ENCODE measurements at places on chromosomes 7 and 10.

DNA sequence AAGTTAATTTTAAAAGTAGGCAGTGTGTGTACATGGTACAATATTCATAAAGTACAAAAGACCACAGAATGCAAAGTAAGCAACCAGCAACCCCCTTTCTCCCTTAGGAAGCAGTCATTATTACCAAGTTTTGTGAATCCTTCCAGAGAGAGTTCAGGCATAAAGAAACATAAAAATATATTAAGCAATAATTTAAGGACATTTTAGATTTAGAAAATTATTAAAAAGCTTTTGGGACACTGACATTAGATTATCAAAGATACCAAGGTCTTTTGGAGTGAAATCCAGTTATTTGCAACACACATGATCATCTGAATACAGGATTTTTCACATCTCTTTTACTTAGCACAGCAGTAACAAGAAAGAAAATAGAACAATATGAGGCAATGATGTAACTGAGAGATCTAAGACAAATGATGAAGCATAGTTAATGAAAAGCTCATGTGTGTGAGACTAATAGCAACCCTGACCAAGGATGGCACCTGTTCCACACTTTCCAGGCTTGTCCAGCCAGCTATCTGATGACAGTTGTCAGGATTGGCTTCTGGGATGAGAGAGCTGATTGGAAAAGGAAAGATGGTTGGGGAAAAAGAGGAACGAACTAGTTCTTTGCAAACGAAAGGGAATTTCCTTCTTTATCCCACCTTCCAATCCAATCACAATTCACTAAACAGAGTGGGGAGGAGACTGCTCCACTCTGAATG, 115.5 kb upstream of the LAMB4 start:
- DNase-seq, result no peak

GRCh38 chr7:142873281-142873784, 12.2 kb downstream of the TRPV6 start:
- DNase-seq, result peak; percentile 6

DNA sequence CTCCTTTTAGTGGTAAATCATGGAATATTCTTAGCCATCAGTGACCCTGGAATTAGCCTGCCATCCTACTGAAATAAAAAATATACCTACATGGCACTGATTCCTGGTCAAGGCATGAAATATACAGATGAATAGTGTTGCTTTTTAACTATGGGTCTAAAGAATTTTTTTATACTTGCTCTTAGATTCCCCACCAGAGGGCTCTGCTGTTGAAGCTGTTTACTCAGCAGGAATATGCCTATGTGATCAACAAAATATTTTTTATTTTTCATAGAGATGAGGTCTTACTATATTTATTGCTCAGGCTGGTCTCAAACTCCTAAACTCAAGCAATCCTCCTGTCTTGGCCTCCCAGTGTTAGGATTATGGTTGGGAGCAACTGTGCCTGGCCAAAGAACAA, 13.5 kb downstream of the ZC3HC1 start:
- peak; percentile 23 for DNase-seq

DNA sequence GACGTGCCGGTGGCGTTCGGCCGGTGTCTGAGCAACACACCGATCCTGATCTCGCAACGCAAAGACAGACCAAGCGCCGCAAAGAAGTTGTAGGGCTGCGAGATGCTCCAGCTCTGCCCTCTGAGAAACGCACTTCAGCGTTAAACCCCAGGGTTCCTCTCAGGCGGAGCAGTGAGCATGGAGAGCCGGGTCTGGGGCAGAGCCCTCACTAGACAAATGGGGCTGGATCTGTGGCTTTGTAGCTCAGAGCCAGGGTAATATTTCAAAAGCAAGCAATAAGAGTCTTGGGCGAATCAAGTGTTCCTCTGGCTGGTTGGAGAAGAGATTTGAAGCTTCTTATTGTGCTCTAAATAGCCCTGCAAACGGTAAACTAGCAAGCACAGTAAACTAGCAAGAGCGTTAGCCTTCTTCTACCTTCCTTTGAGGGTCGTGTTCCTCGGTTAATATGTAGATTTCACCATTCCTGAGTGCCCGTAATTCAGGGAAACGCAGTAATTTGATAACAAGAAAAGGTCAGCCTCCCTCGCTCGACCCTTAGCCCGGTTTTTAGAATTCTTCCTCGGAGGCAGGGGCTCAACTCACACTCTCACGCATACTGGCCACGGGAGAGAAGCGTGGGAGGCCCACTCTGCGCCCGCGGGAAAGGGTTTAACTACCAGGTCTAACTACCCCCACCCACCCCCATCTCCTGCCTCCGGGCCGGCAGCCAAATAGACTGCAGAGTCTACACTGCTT, 6.7 kb downstream of the SKAP2 start:
- DNase-seq, result peak; percentile 8

DNA sequence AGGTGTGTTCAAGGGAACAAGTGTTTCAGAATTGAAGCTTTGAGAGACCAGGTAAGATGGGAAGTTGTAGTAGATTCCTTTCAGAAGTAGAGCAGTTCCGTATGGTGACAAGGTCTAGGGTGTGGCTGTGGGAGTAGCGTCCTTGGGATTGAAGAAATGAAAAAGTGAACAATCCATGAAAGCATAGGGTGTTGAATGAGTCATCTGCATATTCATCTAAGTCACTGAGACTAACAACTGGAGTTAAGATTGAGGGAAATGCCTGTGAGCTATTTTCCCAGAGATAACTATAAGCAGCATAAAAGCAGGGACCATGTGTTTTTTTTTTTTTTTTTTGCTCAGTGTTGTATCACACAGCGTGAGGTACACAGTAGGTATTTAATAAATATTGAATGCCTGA, 134.8 kb downstream of the PHTF2 start:
- DNase-seq, result peak; percentile 62

GRCh38 chr7:27634671-27635493, 27.8 kb downstream of the HIBADH start:
- no peak for DNase-seq

DNA sequence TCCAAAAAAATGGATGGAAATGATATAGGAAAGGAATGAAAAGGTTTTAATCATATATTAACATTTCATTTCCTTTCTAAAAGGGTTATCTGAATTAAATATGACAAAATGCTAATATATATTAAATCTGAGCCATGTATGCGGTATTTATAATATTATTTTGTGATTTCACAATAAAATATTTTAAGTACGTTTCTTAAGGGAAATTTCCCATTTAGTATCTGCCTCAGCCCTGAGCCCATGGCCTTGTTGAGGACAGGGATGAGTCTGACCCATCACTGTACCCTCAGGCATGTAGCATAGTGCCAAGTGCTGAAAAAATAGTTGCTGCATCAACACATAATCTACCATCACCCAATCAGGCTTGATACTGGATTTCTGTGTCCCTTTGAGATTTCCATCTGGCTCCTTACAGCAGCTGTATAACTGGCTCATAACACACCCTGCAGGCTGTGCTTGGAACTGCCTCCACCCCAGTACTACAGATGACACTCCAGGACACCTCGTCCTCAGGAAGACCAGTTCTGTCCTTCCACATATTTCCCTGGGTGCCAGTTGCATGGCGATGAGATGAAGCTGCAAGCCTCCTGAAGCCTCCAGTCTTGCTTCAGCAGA, 59.4 kb upstream of the ASAH2 start:
- DNase-seq, result no peak

DNA sequence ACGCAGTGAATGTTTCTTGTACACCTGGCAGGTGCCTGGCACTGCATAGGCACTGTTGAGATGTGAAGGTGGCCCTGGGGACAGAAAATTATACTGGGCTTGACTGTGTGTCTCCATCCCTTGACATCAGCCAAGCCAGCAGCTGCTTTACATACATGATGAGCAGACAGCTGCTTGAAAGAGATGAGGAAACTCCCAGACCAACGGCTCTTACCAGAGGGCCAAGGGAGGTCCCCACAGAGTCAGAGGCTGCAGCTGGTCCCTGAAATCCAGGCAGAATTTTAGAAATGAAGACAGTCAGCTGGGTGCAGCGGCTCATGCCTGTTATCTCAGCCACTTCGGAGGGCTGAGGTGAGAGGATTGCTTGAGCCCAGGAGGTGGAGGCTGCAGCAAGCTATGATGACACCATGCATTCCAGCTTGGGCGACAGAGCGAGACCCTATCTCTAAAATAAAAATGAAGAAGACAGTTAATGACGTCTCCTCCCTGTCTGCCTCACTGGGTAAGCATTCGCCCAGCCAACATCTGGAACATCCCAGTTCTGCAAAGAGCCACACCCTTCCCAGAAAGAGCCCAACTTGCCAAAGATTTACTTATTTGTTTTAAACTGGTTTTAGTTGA, 17.6 kb downstream of the LIMK1 start:
- no peak for DNase-seq

- no peak for DNase-seq
Observed at GRCh38 chr7:35820858-35821257, 20.0 kb downstream of the SEPTIN7 start.

DNA sequence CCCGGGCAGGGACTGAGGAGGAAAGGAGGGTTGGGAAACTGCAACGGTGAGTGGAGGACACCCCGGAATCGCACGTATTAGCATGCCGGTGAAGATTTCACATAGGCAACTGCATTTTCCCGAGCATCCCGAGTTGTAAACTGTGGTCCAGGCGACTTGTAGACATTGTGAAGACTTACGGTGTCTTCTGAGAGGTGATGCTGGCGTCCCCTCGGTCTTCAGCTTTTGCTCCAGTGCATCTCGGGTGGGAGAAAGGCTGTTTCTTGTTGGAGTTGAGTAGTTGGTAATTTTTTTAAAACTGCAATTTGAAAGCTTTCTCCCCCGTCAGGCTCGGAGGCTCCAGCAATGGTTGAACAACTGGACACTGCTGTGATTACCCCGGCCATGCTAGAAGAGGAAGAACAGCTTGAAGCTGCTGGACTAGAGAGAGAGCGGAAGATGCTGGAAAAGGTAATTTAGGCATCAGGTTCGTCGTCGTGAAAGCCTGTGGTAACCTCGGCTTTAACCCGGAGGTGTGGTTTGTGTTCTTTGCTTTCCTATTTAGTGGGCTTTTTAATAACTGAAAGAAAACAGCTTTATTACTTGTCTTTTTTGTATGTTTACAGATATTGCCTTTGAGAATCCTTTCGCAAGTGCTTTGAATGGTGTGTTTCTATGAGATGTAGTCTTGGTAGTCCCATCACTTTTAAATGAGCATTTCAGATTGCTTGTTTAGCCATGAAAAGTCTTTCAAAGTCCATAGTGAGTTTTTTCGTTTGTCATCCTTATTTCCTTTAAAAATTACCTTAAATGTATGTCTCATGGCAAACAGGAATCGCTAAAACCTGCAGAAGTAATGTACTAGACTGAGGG, 687 bp downstream of the HELLS start:
- peak; percentile 15 for DNase-seq

DNA sequence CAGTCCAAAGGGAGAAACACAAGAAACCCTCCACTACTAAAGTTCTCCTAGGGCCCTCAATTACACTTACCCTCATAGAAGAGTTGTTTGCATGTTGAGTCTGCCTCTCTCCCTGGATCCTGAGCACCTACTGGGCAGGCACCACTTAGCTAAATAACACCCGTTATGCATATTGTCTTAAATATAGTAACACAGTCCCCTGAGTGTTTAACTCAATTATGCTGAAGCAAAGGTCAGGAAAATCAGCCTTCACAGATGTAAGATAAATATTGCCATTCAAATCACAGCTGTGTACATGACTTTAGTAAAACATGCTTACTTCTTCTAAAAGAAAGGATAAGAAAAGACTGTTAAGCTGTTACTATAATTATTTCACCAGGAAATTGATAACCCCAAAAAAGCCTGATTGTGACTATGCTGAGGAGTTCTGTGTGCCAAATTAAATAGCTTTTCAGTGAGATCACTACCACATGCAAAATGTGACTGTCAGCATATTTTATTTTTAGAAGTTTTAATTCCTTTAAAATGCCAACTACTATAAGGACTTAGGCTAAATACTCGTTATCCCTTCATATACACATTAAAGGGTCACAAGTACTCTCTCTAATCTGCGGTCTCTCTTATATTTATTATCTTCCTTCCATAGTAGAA, 733.9 kb upstream of the PHF14 start:
- DNase-seq, result no peak

- DNase-seq, result no peak
Observed at GRCh38 chr7:101550641-101551541, 78.2 kb downstream of the MYL10 start.

GRCh38 chr10:5829267-5829666, 16.0 kb upstream of the GDI2 start:
- no peak for DNase-seq

- DNase-seq, result peak; percentile 36
Observed at GRCh38 chr10:104925232-104925851, 284.3 kb downstream of the SORCS3 start.

DNA sequence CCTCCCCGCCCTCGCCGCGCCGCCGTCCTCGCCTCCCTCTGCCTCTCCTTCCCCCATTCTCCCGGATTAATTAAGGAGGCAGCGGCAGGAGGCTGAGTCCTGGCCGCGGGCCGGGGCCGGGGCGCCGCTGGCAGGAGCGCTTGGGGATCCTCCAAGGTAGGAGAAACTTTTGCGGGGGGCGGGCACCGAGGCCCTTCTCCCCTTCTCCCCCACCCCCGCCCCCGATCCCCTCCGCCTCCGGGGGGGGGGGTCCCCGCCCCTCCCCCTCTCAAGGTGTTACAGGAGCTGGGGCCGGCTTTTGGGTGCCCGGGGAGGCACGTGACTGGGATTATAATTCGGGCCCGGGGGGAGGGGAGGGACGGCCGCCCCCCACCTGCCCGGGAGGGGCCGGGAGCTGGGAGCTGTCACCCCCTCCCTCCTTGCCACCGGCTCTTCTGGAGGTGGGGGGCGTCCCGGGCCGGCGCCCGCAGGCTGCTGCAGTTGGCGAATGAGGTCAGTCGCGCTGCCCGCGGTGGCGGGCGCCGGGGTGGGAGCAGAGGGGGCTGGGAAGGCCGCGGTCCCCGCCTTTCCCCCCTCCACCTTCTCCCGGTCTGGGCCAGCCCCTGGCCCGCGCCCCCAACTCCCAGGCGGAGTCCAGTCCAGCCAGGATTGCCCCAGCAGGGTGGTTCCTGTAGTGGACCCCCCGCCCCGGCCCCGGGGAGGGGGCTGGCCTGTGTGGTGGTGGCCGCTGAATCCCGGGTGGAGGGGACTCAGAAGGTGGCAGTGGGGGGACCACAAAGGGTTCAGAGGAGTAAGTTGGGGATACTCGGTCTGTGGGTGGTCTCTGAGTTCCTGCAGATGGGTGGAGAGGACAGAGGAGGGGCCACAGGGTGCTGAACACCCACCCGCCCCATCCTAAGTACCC, 567 bp downstream of the GTF2IRD1 start:
- peak; percentile 28 for DNase-seq

DNA sequence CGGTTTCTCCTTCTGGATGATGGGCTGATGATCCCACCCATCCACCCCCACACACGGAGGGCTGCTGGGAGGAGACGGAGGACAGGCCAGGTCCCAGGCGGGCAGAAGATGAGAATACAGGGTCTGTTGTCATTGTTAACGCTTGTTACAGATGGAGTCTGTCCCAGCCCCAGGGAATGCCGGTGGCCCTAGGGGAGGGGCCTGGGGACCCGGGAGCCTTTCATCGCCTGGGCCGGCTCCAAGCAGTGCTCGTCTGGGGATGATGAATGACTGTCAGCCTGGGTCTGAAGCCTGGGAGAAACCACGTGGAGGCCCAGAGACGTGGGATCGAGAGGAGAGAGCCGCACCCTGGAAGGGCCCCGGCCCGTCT, 69.2 kb downstream of the UNCX start:
- DNase-seq, result no peak

GRCh38 chr10:30456266-30456665, 22.3 kb downstream of the MAP3K8 start:
- no peak for DNase-seq
